ENCODE measurements at places on chromosomes 1 and 21.

DNA sequence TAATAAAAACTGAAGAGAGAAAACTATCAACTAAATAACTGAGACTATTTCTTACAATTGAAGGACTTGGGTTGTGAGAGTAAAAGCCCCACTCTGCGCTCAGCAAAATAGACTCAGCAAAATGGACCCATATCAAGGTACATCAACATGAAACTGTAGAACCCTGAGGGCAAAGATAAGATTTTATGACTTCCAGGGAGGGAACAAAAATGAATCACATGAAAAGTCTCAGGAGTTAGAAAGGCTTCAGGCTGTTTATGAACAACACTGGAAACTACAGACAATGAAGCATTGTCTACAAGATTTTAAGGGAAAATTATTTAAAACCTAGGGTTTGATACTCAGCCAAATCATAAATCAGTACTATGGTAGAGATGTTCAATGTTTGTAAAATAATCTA is 434.3 kb downstream of the PTPRC start:
- DNase-seq: no peak

DNA sequence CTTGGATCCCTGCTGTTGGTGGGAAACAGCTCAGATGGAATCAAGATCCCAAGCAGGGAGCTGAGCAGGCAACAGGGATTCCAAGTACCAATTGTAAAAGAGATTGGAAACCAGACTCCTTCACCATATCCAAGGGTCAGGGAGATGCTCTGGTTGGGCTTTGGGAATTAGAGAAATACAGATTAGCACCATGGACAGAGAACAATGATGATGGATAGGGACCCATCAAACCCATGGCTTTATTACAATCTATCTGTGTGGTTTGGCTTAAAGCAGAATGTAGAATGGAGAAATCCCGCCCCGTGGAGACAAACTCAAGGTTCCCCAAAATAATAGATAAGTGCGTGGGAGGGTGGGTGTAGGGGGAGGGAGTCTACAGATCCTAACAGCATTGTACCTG is 120.7 kb upstream of the CSF3R start:
- no peak for DNase-seq

GRCh38 chr1:32470431-32470830 is 5.6 kb downstream of the ZBTB8B start:
- no peak for DNase-seq

GRCh38 chr1:234543442-234544086 is 64.6 kb upstream of the TARBP1 start:
- no peak for DNase-seq

- peak; percentile 63 for DNase-seq
These were observed 747 bp downstream of the ADAMTS1 start for GRCh38 chr21:26844258-26845065.

DNA sequence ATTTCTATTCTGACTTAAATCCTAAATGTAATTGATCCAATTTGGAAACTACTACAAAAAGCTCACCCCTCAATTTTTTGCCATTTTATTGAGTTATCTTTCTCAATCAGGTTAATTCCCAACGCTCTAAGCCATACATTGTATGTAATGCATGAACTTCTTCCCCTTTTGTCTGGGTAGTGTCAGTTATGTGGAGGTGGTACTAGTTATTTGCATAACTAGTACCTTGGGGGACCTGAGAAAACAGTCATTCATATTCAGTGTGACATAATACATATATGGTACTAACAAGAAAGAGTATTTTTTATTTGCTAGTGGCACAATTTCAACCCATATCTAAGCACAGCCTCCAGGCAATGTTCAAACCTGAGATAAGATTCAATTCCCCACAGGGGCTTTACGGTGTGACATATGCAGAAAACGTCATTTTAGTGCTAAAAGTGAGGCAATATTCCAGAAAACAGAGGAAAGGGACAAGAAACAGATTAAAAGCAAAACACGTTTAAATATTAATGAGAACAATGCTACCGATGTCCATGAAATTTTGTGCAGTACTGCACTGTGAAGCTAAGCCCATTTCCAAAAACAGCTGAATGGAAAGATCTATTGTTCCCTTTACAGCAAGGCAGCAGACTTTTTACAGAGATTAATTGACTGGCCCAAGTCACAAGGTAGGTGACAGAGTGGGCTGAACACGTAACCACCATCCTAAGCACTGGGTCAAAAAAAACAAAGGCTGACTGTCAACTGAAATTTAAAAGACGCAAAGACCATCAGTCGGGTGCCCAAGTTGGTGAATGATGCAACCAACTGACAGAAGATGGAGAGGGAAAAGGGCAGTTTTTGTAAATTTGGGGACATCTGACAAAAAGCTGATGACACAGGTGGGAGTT is 1.4 kb downstream of the HLCS start:
- DNase-seq: no peak

DNA sequence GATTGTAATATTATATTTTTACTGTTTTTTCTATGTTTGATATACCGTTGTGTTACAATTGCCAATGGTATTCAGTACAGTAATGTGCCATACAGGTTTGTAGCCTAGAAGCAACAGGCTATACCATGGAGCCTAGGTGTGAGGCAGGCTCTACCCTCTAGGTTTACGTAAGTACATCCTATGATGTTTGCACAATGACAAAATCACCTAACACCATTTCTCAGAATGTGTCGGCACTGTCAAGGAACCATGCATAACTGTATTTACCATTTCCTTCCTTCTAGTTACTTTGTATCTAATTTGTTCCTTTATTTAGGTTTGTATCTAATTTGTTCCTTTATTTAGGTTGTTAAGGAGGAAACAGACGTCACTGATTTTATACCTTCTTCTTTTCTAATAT is 9.9 kb downstream of the NPHP4 start:
- DNase-seq: no peak

DNA sequence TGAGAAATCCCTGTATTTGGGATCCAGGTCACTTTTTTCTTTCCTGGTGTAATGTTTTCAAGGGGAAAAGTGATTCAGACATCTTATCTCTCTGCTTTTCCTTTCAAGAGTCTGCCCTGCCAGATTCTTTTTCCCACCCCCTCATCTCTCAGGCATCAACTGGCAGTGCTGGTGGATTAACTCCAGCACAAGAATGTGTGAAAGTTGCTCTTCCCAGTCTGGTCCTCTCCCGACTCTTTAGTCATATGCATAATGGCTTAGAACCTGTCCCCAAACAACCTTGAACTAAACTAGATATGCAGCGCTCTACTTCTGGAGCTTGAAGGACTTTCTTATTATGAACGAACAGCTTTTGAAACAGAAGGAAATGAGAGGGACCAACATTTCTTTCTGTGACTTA is 88.5 kb downstream of the SLC44A5 start:
- peak; percentile 36 for DNase-seq

- DNase-seq: no peak
These were observed 140.1 kb downstream of the MACF1 start for GRCh38 chr1:39344394-39345154.

GRCh38 chr21:42061195-42061985 is 9.7 kb upstream of the UMODL1 start:
- DNase-seq: no peak

GRCh38 chr1:235941876-235942624 is 75.3 kb upstream of the LYST start:
- peak; percentile 78 for DNase-seq

DNA sequence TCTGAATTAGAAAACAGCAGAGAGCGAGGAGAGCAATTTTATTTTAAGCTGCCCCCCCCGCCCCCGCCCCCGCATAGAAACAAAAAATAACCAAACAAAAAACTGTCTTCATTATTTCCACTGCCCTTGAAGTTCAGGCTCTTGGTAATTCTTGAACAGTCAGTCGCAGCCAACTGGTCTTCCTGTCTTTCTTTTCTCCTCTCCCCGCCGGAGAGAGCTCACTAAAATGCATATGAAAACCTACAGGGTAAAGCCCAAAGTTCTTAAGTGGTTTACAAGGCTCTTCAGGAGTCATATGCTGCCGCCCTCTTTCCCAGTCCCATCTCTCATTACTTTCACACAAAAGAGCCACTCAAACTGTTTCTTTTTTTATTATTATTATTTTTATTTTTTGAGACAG is 1.1 kb upstream of the ANKRD35 start:
- DNase-seq: no peak

- DNase-seq: no peak
These were observed 20.6 kb upstream of the KLHDC8A start for GRCh38 chr1:205377355-205377754.

DNA sequence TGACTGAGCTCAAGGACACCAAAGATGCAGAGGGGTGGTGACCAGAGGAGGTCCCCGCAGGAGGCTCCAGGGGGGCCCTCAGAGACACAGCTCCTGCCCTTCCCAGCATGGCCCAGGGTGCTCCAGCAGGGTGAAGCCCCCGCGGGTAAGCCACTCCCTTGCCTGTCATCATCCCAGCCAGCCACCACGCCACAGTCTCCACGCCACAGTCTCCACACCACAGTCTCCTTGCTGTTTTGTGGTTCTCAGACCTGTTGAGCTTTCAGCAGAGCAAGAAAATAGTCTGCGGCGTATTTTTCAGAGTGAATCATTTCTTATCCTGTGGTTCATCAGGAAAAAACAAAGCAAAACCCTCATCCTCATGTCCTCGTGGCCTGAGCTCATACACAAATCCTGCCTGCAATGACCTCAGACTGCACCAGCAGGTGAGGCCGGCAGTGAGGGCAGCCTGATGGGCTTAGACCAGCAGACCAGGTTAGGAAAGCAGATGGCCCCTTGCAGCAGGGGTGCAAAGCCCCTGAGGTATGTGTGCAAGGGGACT is 25.7 kb upstream of the ABCG1 start:
- no peak for DNase-seq

DNA sequence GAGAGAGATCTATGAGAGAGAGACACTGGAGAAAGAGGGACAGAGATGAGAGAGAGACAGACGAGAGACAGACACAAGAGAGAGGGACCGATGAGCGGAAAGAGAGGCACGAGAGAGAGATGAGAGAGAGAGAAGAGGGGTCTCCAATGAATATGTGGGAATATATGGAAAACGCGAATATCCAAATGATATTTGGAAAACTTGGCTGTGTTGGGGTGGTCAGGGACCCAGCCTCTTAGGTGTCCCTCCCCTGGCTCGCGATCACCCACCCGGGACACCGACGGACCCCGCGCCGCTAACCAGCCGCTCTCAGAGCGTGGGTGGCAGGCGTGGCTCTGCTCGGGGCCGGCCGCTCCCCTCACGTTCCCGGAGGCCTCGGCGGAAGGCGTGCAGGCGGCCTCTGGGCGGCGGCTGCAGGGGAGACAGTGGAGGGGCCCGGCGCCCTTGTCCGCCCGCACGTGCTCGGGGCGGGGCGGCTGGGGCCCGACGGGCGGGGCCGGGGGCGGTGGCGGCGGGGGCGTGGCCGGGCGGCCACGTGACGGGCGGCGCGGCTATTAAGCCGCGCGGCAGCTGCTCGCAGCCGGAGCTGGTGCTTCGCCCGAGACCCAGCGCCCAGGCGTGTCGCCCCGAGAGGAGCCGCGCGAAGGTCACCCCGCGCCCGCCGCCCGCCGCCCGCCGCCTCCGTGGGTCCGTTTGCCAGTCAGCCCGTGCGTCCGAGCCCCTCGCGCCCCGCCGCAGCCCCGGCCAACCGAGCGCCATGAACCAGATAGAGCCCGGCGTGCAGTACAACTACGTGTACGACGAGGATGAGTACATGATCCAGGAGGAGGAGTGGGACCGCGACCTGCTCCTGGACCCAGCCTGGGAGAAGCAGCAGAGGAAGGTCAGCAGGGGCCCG is at the start of gene ACTN2:
TSS of gene ACTN2 (plus strand) at position 583 of the 898 bp plus-strand sequence. CDS start at position 758, 175 bp downstream.
- peak; percentile 5 for DNase-seq

- no peak for DNase-seq
These were observed 260.0 kb downstream of the FMN2 start for GRCh38 chr1:240351690-240352089.

- DNase-seq: no peak
These were observed 103.3 kb upstream of the KCNK2 start for GRCh38 chr1:214979191-214979590.

DNA sequence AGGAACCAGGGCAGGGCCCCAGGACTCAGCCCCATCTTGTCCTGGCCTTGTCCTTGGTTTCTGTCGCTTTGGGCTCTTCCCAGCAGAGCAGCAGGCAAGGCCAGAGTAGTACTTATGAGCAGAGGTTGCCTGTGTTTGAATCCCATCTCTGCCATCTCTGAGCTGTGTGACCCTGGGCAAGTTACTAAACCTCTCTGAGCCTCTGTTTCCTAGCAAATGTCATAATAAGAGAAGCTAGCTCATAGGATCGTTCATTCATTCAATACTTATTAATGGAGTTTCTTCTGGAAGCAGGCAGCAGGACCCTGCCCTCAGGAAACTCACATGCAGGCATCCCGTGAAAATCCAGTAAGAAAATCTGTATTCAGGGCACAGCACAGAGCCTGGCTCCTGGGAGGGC is 84.3 kb downstream of the FBXO2 start:
- DNase-seq: no peak

- no peak for DNase-seq
These were observed 9.8 kb downstream of the EDN2 start for GRCh38 chr1:41474490-41475271.

DNA sequence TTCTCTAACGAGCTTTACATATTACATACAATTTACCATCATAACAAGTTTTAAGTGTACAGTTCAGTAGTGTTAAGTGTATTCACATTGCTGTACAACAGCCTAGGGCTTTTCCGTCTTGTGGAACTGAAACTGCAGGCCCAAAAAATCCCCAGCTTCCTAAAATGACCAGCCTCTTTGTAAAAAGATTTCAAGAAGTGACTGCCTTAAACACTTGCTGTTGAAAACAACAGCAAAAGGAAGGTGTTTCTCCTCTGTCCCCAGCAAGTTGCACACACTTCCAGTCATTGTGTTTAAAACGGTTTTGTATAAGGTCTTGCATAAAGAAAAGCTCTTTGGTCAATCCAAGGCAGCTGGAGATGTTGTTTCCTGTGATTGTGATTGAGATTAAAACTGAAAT is 16.0 kb upstream of the GBP1 start:
- no peak for DNase-seq

DNA sequence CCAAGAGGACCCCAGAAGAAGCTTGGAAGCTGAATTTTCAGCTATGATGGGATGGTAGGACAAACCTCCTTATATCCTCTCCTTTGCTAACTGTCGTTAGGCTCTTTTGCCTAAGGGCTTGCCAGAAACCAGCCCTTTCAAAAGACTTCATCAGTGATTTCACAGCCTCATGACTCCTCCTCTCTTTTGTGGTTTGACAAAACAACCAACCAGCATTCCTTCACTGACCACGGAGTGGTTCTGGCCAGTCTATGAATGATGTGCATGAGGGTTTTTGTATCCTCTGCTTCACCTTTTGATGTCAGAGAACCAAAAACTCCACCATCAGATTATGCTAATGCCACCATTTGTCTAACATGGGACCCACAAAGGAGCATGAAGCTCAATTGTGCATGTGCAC is 116.9 kb upstream of the COA6 start:
- DNase-seq: no peak

GRCh38 chr1:45172005-45172404 is 34.4 kb downstream of the ZSWIM5 start:
- no peak for DNase-seq
